ENCODE measurements at places on chromosomes 4 and X.
A peak's percentile ranks its signal among the peaks of the same experiment; 100 is the strongest.

DNA sequence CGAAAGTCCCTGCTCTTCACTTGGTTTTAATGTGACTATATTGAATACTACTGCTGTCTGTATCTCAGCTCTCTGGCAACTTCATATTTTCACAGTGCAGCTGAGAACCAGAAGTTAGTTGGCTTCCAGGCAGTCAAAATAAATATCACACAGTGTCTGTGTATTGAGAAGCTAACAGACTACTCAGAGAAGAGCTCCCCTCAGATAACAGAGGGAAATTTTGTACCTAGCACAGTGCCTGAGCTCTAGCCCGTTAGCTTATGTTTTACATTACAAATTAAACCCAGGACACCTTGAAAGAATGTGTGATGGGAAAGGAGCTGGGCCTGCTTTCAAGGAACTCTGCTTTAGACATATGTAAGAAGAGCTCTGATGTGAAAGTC, 22.7 kb downstream of the JADE1 start:
- DNase-seq, result no peak

DNA sequence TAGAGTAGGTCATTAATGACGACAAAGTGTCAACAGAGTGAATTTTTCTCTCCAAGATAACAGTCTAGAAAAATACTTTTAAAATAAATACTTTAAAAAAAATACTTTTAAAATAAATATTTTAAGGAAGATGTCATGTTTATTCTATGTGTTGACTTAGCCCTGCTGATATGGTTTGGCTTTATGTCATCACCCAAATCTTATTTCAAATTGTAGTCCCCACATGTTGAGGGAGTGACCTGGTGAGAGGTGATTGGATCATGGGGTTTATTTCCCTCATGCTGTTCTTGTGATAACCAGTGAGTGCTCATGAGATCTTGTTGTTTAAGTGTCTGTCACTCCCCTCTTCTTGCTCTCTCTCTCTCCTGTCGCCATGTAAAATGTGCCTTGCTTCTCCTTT, 754.9 kb upstream of the SLIT2 start:
- no peak for DNase-seq

- peak; percentile 93 for DNase-seq
Measured at GRCh38 chr4:159398236-159398638, 295.4 kb downstream of the RAPGEF2 start.

DNA sequence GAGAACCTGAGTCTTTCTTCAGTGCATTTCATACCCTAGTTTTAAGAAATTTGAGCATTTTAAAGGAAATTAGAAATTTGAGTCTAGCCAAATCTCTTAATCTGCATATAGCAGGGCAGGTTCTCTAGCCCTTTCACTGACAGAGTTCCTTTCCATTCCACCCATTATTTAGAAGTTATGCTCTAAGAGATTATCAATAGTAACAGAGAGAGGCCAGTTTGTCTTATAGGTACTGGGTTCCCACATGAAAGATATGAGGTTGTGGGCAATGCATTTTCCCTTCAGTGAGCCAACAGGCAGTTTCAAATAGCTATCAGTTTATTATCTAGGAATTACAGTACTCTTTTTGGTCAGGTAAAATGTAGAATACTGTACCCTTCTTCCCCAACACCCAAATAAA, 7.3 kb upstream of the GALNT7 start:
- no peak for DNase-seq

DNA sequence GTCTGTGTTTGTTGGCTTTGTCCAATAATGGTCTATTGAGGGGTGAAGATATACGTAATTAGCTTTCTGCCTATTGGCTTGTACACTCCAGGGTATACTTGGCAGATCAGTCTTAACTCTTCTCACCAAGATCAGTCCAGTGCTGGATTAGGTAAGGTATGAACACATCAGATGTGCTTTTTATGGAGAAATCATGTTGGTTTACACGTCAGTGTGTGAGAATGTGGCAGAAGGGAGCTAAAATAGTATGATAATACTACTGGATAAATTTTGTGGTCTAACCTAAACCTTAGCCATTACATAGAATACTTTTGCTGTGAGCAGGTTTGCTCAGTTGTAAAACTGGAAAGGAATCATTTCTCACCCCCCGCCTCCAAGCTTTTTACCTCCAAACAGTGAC, 4.2 kb downstream of the PDHA1 start:
- DNase-seq, result no peak

GRCh38 chrX:18687856-18688495, 16.1 kb upstream of the RS1 start:
- DNase-seq, result no peak

DNA sequence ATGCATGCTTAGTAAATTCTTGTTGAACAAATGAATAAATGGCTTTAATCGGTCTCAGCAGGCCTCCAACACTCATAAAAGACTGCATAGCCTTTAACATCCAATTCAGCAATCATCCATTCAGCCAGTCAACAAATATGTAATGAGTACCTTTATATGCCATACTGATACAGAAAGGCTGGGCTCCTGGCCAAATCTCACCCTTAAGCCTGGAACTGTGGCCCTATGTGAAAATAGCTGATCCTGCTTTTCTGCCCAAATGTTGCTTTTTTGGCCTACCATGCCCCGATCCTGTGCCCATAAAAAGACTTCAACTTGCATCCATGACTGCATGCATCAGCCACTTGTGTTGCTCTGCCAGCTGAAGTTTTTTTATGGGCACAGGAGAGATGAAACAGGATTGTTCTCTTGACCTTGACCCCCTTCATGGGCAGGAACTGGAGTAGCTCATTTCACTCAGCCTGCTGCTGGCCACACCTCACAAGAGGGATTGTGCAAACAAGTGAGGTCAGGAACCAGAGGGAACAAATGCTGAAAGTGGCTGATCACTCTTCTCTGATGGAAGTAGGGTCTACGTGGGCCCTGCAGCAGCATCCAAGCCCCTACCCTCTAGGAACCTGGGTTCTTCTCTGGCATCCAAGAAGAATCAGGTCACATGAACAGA, 75.6 kb downstream of the NPY1R start:
- DNase-seq, result no peak

- no peak for DNase-seq
Measured at GRCh38 chrX:41759817-41760216, 35.8 kb downstream of the GPR82 start.

- peak; percentile 97 for DNase-seq
Measured at GRCh38 chr4:80335554-80336358, at the start of gene CFAP299. Gene CFAP299, plus strand, starts transcription at chr4:80335730.

DNA sequence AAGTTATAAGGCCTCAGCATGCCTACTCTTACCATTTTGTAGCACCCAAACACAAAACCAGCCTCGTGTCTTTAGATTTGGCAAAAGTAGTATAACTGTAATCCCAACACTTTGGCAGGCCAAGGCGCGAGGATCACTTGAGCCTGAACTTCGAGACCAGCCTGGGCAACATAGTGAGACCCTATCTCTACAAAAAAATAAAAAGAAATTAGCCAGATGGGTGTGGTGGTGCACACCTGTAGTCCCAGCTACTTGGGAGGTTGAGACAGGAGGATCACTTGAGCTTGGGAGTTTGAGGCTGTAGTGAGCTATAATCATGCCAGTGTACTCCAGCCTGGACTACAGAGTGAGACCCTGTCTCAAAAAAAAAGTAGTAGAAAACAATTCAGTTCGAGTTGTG, 17.6 kb downstream of the SYAP1 start:
- no peak for DNase-seq

- DNase-seq, result no peak
Measured at GRCh38 chr4:113187358-113187757, 137.9 kb downstream of the ANK2 start.

GRCh38 chrX:119482481-119483480, 14.5 kb downstream of the SLC25A5 start:
- DNase-seq, result peak; percentile 46

- no peak for DNase-seq
Measured at GRCh38 chr4:150135134-150135772, 57.0 kb downstream of the DCLK2 start.

- no peak for DNase-seq
Measured at GRCh38 chrX:118360429-118361125, 14.7 kb downstream of the WDR44 start.

GRCh38 chr4:126583509-126583908, 1049.2 kb upstream of the INTU start:
- no peak for DNase-seq

- no peak for DNase-seq
Measured at GRCh38 chr4:184384056-184384809, 90.1 kb downstream of the IRF2 start.

DNA sequence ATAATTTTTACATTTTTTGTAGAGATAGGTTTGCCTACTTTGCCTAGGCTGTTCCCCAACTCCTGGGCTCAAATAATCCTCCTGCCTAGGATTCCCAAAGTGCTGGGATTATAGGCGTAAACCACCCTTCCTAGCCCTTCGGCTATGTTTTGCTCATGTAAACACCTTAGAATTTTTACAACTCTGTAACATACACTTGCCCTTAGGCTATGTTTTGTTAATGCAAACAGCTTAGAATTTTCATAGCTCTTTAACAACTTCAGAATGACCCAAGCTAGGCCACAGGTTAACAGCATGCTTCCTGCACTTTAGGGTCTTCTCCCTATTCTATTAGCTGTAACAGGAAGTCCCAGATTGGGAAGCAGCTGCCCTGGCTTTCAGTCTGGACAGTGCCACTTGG, 24.2 kb downstream of the KLHL15 start:
- DNase-seq, result no peak

DNA sequence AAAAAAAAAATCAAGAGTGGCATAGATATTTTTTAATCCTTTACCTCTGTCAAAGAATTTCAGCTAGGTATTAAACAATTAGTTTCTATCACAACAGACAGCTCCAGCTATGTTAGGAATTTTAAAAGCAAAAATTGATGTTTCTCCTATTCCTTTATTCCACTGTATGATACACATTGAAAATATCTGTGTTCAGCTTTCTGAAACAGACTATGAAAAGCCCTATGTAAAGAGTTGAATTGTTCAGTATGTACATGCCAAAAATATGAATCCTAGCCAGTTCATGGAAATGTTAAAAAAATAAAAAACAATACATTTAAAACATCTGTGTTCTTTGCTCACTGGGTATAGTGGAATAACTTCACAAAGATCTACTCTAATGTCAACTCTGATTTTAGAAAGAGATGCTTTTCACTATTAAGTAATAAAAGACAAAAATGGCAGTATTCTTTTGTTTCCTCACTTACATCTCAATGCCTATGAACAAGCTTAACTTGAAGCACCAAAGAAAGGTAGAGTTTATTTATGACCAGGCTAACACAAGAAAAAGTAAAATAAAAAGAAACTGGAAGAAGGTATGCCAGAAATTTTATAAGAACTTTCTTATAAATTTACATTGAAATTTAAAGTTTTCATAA, 32.1 kb downstream of the FBXW7 start:
- no peak for DNase-seq

DNA sequence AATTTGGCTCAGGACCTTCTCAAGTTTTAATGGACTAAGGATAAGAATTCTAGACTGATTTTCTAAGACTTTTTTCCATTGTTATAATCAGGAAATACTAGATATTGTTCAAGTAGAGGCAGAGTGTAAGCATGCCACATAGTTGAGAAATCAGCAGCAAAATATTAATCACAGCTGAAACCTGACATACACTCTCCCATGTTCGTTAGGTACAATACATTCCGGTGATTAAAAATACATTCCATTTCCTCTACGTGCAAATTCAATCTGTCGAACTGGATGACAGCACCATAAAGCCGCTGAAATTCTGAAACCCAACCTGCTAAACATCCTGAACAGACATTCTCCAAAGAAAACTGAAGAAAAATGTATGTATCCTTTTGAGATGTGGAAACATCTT, 587.6 kb upstream of the DIPK2B start:
- no peak for DNase-seq

GRCh38 chrX:145751943-145752342, 65.7 kb upstream of the SLITRK2 start:
- no peak for DNase-seq

DNA sequence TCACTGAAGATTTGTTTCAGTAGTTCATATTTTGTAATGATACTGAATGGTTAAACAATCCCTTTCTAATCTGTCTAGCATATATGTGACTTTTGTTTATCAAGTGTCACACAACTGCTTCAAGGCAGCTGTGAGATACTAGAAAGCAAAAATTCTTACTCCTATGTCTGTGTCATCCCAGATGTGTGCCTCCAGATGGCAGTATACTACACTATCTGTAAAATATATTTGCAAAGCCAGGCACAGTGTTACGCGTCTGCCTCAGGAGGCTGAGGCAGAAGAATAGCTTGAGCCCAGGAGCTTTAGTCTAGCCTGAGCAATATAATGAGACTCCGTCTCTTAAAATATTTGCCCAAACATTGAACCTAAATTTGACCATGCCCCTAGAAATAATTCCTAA, 4.0 kb downstream of the NUDT10 start:
- peak; percentile 35 for DNase-seq
